NCI-H510A (cell line): ENCODE measurements at places on chromosomes 7 and 10.

DNA sequence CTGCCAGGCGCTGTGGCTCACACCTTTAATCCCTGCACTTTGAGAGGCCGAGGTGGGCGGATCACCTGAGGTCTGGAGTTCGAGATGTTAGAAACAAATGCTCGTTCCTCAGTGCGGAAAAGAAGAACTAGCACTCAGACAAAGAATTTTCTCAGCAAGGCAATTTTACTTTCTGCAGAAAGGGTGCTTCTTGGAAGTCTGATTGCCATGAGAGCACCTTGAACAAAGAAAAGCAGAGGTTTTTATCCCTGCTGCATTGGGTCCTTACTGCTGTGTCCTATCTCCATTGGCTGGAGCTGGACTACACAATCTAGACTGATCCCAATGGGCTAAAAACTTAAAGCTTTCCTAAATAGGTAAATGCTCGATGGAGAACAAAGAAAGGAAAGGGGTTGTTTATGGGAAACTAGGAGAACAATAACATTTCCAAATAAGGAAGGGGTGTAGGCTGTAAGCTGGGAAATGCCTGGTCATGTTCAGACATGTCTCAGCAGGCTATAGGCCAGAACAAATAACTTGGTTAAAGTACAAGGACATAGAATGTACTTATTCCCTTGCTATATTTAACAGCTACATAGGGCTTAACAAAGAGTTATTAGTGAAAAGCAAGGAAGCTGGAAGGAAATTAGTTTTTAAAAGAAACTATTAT lies 26.1 kb upstream of the ACTR3B start:
- no peak for DNase-seq

- DNase-seq, result no peak
Observed at GRCh38 chr10:116085323-116085722, 187.7 kb downstream of the GFRA1 start.

DNA sequence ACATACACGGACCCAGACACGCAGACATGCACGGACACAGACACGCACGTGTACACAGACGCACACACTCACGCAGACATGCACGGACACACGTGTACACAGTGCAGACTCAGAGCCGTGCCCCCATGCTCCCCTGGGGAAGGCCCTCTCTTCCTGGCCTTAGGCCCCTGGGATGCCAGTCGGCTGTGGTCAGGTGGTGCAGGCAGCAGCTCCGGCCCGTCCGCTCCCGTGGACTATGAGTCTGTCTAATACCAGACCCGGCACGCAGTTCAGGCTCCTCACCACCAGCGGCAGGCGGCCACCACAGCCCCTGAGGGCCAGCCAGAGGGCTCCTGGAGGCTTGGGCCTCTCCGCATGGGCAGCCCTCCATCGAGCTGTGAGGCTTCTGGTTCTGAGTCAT lies 52.0 kb upstream of the NKX6-2 start:
- no peak for DNase-seq

DNA sequence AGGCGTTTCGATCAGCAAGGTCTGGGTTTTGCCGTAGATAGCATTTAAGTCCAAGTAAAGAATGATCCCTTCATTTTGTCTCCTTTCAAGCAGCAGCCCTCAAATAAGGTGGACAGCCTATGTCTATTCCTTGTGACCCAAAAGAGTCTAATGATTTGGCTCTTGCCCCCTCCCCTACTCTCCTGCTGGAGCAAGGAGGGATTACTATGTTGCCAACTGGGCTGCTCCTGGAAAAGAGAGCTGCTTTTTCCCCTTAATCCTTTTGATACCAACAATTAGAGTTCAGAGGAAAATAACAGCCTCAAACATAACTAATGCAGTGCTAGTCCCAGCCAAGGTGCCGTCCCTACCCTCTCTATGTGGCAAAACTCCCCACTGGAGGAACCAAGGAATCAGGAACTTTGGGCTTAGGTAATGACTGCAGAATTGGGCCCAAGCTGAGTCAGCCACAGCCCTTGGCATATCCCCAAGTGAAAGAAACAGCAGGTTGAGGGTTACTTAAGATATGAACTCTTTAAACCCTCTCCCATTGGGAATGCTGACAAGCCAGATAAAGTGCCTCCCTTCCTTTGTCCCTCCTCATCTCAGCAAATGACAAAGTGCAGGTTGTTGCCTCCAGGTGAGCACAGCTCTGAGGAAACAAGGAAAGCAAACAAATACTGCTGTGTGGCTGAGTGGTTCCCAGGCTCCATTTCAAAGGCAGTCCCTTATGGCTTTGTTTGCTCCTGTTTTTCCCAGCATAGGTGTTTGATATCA lies 643.7 kb downstream of the INHBA start:
- peak; percentile 1 for DNase-seq

DNA sequence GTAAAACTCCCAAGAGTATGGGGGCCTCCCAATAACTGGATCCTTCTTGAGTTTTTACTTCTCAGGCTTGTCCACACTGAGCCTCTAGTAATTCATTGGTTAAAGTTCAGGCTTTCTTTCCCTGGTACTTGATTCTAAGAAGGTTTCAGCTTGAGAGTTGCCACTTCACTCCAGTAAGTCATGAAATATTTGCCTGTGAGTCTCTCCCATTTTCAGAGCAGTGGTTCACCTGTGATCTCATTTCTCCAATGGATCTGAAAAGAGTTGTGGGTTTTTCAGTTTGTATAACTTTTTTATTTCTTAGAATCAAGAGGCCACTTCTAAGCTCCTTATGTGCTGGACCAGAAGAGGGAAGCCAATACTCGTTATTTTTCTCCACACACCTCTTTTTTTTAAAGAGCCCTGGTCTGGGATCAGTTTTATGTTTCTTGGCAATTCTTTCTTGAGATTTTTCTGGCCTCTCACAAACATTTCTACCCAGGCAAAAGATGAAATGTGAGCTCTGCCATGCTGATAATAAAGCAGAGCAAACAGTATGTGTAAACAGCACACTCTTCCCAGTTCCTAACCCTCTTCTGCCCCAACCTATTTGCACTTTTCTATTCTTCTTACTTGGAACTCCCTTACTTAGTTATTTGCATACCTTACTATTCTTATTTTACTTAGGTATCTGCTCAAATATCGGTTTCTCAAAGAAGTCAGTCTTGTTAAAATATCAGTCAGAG lies 983.4 kb downstream of the CCSER2 start:
- no peak for DNase-seq

DNA sequence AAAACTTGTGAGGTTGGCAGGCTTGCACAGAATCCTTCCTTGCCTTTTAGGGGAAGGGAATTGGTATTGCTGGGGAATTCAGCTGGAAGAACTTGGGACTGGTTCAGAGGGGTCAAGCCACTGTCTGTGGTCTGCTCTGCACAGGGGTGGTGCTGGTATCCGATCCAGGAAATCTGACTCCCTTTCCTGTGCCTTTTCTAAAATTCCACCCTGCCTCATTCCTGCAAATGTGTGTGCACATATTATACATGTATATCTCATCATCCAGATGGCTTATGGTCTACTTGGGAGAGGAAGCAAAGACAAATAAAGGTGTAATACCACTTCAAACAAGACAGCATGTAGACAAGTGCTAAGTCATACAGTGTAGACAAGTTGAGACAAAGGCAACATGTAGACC lies 14.3 kb downstream of the UBTD1 start:
- DNase-seq, result no peak

DNA sequence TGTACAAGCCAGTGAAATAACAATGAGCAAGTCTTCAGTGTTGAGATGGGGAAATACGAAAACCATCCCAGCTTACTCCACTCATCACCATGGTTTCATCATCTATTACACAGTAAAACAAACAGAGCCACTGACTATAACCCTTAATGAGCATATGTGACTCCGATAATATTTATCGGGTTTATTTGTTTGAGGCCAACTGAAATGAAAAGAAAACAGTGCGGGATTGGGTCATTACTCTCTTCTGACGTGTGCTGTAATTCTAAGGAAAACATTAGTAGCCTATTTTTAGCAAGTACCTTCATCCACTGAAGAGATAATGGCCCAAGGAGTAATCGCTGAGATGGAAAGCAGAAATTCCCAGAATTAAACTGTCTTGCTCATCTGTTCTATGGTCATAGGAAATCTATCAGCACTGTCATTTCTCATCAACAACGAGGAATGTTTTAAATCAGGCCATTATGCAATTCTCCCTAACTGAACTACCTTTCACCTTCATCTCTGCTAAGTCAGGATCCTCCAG lies 716.5 kb downstream of the INHBA start:
- DNase-seq, result no peak
